Prostate gland (tissue), 2 donors: ENCODE measurements at places on chromosomes 6 and 20. TPM values are rescaled to one million over a fixed set of nuclear protein-coding genes. Genes with fewer than 3 reads are reported as not detected.

The TTLL9 gene
- total RNA-seq: not detected

The IPCEF1 gene
- 1.0 TPM for total RNA-seq

The AVP gene
- not detected for total RNA-seq

The SLPI gene
- 168 TPM for total RNA-seq

- DNase-seq: no peak
These were observed 90.8 kb downstream of the THBS2 start for GRCh38 chr6:169162752-169163407.

DNA sequence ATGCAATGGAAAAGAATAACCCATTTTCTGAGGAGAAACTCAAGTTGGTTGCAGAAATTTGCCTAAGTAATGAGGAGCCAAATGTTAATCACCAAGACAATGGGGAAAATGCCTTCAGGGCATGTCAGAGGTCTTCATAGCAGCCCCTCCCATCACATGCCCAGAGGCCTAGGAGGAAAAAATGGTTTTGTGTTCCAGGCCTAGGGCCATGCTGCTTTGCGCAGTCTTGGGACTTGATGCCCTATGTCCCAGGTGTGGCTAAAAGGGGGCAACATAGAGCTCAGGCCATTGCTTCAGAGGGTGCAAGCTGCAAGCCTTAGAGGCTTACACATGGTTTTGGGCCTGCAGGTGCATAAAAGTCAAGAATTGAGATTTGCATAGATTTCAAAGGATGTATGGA, 485.9 kb downstream of the EYS start:
- no peak for DNase-seq

DNA sequence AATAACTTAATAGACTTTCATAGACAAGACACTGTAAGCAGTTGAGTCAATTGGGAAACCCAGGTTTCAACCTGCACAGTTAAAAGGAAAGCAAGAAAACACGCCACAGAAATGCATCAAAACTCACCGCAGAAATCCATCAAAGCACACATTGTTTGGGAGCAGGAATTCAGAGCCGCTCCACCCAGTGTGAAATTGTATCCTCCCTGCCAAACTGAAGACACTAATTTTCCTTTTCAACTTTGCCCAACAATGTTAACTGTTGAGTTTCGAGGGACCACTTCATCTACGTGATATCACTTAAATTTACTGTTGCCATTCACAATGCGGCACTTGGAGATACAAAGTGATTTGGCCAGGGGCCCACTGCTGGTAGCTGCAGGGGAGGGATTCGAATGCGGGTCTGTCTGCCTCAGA, 92.7 kb downstream of the DACT2 start:
- DNase-seq: no peak

DNA sequence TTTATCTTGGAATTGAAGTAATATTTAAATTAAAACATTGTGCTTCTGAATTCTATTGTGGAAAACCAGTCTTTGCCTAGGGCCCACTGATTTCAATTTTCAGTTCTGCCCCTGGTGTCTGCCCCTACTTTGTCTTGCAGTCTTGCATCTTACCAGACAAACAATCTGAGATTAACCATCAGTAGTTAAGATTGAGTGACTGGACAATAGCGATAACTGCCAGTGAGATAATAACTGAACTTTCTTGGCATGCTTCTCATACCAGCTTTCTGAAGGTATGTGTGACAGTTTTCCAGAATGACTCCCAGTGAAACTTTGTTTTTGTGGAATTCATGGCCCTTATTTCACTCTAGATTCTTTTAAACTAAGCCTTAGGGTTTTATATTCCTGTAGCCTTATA, 53.5 kb downstream of the KCNQ5 start:
- DNase-seq: no peak

DNA sequence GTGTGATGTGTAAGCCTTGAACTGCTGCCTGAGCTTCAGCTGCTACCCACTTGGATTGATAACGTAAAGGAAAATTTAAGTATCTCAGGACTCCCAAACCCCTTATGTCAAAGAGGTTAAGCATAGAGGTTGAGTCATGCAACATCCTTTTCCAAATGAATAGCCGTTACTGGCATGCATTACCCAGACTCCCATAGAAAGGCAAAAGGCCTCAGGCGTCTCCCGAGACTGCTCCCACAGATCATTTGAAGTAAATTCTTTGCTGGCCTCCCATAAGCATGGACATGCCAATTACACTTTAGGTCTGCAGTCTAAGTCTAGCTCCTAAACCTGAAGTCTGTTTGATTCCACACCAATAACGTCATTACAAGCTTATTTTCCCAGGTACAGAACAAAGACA, 14.7 kb downstream of the IPCEF1 start:
- no peak for DNase-seq

GRCh38 chr6:121838842-121839241, 403.4 kb downstream of the GJA1 start:
- peak; percentile 71 for DNase-seq
